NCI-H460 (cell line): ENCODE measurements at places on chromosomes 7 and 10. TPM values are rescaled to one million over a fixed set of nuclear protein-coding genes. Genes with fewer than 3 reads are reported as not detected.

SPDYE11 gene
- 0.54 and 0.55 TPM in 2 replicates for total RNA-seq

DNA sequence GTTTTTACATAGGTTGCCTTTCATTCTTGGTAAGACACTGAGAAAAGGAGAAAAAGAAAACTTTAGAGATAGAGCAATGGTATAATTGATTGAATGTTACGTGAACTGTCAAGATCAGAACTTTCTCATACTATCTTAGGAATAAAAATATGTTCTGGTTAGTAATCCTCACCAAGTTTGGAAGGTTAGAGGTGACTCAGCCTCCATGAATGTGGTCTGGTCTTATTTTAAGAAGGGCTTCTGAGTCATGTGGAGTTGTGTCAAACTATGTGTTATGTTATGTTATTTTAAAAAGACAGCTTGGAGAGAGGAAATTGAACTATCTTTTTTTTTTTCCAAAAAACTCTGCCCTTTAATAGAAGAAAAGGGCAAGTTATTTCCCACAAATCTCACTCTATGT is 458.6 kb upstream of the KLF6 start:
- no peak for DNase-seq

DNA sequence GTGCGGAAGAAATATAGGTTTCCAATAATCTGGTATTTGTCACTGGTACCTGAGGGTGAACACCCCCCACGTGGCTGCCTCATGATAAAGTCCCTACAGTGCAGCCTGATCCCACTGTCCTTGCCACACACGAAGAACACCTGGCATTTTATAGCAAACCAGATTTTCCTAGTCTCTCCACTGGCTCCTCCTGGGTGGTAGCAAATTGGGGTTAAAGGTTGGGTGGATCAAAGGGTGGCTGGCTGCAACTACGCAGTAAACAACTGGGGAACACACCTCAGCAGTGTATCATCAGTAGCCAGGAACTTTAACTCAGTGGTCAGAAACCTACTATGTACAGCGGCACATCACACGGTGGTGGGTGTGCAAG is 10.3 kb downstream of the SEPHS1 start:
- DNase-seq = no peak

- DNase-seq = no peak
Measured at GRCh38 chr10:69259547-69260243, 18.6 kb upstream of the HK1 start.

- DNase-seq = no peak
Measured at GRCh38 chr10:104247513-104248146, 7.1 kb upstream of the GSTO1 start.

- no peak for DNase-seq
Measured at GRCh38 chr7:16409777-16410176, 11.6 kb downstream of the CRPPA start.

DNA sequence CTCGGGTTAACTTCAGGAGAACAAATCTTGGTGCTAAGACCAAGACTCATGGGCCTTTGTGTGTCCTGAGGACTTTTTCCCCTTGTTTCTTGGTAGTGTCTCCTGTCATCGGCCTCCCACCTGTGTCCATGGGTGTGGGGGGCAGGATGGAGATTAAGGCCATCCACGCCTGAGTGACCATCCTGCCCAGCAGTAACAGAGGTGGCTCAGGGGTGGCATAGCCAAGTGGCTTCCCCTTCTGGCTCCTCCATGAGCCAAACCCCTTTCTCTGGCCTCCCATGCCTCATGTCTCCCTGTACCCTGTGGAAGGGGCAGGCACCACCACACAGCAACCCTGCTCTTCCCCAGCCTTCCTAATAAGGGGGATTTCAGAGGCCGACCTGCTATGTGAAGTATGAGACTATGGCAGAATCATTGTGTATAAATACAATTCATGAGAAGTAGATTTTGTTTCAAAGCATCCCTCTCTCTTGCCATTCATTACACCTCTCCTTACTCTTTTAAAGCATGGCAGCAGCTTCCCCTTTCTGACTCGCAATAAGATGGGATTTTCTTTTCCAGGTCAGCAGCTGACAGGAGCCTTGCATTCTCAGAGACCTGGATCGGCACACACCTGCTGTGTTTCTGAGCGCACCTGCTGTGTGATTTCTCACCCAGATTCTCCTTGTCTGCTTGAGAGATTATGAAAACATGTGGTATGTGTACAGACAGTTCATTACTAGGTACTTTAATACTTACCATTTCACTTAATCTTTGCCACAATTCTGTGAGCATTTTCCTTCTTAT is 102.5 kb downstream of the XPNPEP1 start:
- no peak for DNase-seq

GIMAP7 gene
- total RNA-seq = not detected in 2 replicates

DNA sequence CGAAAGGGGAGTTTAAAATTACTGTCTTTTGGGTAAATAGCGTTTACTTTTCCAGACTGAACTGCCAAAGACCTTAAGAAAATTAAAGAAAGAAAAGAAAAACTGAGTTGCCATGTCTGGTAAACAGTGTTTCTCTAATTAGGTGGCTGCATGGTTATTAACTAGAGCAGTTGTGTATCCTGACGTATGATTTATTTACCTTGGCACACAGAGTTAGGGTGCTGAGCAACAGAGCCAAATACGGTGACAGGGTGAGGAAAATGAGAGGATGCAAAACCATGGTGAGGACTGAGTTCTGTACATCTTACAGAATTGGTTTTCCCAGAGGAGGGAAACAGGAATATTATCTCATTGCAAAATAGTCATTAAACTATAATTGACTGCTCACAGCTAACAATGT is 546.4 kb upstream of the FZD8 start:
- no peak for DNase-seq

- DNase-seq = no peak
Measured at GRCh38 chr10:10490581-10490980, 527.1 kb upstream of the CELF2 start.

DNA sequence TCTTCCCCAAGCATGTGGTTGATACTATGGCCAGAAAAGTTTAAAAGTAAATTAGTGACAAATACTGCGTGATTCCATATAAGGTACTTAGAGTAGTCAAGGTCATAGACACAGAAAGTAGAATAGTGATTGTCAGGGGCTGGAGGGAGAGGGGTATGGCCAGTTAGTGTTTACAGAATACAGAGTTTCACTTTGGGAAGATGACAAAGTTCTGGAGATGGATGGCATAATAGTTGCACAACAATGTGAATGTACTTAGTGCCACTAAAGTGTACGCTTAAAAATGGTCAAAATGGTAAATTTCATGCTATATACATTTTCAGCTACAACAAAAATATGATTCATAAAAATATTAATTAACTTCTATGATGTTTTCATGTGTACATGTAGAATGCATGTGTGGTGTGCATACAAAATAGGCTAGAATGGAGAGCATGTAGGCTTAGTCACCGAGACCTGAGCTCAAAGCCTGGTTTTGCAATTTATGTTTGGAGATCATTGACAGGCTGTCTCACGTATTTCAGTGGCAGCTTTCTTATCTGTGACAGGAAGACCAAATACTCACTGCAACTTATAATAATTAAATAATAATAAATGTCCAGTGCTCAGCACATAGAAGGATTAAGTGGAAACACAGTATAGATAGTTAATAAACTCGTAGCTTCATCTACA is 625.6 kb downstream of the SUGCT start:
- DNase-seq = no peak

TRIL gene
- 0.05 and 0.12 TPM in 2 replicates for total RNA-seq

- no peak for DNase-seq
Measured at GRCh38 chr7:3980300-3980643, 679.2 kb downstream of the SDK1 start.

DNA sequence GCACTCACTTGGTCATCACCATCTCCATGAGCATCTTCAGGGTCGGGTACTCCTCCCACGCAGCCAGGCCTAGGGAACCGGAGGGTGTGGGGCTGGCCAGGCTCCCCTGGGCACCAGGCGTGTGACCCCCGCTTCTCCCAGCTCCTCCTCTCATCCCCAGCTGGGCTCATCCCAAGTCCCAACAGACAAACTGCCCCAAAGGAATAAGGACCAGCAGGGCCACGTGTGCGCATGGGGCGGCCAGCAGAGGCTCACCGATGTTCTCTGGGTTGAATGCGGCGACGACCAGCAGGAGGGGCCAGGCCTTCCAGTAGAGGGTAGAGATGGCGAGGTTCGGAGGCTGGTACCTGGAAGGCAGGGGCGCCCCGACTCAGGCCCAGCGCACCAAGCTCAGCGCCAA is 14.9 kb downstream of the INTS1 start:
- no peak for DNase-seq

DNA sequence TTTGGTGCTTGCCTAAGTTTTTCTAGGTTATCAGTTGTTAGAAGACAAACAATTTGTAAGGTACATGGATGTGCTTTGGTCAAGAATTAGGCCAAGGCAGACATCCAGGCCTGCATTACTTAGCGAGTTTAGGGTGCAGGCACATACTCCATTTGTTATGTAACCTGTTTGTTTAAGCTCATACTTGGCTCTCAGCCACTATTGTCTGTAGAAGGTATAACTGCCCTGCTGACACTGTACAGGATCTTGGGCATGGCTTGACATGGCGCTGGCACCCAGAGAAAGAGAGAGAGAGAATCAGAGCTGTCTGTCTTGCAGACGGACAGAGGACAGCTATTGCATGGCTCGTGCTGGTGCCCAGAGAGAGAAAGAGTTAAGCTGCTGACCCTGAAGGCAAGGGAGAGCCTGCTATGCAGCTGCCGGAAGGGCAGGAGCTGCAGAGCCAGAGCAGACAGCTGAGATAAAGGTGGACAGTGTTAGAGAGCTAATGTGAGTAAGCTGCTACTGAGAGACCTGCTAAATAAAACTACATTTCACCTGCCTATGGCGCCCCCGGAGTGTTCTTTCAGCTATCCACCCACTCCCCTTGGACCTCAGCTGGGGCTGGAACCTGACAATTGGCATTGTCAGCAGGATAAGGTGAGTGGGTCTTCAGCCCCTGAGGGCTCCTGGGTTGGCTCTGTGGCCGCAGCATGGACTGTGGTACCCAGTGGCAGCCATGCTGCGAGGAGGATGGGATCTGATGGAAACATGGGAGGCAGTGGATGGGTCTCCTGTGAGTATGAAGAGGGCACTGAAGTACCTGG is 120.9 kb upstream of the TMEM106B start:
- no peak for DNase-seq

WNT2 gene
- total RNA-seq = not detected in 2 replicates
